Stomach (tissue), 19 donors: ENCODE measurements at places on chromosomes 16 and 17. TPM values are rescaled to one million over a fixed set of nuclear protein-coding genes. Genes with fewer than 3 reads are reported as not detected.

DNA sequence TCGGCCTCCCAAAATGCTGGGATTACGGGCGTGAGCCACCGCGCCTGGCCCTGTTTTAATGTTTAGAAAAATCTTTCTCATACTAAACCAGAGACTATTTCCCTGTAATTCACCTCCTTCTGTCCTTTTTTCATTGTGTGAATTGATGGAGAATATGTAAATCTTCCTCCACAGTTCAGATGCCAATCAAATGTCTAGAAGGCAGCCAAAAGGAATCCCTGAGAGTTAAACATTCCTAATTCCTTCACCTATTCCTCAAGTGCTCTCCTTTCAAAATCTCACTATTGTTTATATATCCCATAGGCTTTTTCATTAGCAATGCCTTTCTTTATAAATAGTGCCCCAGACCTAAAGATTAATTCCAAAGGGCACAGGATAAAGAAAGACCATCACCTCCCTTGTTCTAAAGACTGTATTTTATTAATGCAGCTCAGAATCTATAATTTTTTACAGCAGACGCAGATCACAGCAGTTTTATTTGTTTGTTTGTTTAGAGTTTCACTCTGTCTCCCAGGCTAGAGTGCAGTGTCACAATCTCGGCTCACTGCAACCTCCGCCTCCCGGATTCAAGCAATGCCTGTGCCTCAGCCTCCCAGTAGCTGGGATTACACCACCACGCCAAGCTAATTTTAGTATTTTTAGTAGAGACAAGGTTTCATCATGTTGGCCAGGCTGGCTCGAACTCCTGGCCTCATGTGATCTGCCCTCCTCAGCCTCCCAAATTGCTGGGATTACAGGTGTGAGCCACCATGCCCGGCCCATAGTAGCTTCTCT is 30.5 kb downstream of the COPZ2 start:
- no peak for DNase-seq

- DNase-seq, result no peak
These were observed 98.3 kb upstream of the CIBAR2 start for GRCh38 chr16:85210423-85211169.

GRCh38 chr16:30967795-30968194 is 10.2 kb downstream of the SETD1A start:
- DNase-seq, result no peak

GRCh38 chr16:54538276-54538675 is 251.7 kb upstream of the IRX3 start:
- DNase-seq, result no peak

Gene SHCBP1
- not detected for total RNA-seq

Gene TERB1
- total RNA-seq, result not detected

DNA sequence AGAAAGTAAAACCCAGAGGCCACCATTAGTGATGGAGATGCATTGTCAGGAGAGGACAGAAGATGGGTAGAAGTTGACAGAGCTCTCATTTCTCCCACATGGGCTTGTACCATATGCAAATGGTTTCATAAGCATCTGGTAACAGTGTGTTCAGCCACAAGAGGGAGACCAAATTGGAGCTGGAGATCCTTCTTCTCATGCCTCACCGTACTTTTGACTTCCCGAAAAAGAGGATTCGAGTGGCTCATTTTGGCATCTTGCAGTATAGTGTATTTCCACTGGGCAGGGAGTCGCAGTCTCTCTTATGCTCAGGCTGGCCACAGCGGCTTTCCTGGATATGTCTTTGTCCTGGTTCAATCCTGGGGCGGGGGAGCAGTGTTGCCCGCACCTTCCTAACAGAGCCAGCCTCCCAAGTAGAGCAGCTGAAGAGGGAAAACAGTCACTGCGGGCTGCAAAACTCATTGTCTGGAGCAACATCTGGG is 23.8 kb downstream of the TBC1D3B start:
- no peak for DNase-seq
